ENCODE measurements at places on chromosomes 6 and 20.
A peak's percentile ranks its signal among the peaks of the same experiment; 100 is the strongest.

DNA sequence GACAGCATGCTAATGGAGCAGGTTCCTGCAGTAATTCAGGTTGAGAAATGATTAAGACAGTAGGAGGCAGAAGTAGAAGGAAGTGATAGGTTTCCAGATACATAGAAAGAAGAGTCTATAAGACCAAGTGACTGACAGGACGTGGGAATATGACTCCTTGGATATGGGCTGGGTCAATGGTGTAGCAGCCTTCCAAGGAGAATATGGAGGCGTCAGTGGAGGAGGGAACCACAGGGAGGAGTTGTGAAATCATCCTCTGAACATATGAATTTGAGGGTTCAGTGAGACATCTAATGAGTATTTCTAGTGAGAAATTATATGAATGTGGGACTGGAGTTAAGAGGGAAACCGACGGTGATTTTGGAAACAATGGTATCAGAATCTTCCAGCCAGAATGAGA is 43.3 kb downstream of the NUDT3 start:
- no peak overlapping the region for H3K27ac ChIP-seq
- H3K4me3 ChIP-seq, result no peak overlapping the region
- DNase-seq, result no peak
- no peaks in the 10 kb centered on the region for H3K36me3 ChIP-seq
- no peaks in the 10 kb centered on the region for H3K27me3 ChIP-seq
- H3K4me1 ChIP-seq, result peaks cover 4% of the 10 kb centered on the region

- H3K4me3 ChIP-seq, result no peak overlapping the region
- H3K4me1 ChIP-seq, result no peaks in the 10 kb centered on the region
- no peak overlapping the region for H3K27ac ChIP-seq
Observed at GRCh38 chr6:140002396-140003022, 628.1 kb upstream of the CITED2 start.

DNA sequence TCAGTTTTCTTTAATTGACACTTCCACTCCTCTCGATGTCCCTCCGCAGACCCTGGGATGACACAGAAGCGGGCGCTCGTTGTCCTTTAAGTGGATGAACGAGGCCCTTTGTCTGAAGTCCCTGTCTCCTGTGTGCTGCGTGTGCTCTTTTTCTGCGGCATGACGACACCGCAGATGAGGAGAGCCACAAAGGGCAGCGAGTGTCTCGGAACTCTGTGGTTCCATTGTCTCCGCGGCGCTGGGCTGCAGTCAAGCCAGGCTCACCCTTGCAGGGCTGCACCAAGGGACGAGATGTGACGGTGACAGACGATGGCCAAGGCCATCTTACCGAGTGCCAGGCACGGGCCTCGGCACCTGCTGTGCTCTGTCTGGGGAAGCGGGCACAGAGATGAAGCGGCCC is 10.6 kb downstream of the PRR18 start:
- DNase-seq, result no peak
- no peak overlapping the region for H3K4me3 ChIP-seq
- peaks cover 27% of the 10 kb centered on the region for H3K27me3 ChIP-seq
- H3K27ac ChIP-seq, result no peak overlapping the region
- no peaks in the 10 kb centered on the region for H3K4me1 ChIP-seq

- H3K27me3 ChIP-seq, result peaks cover 5% of the 10 kb centered on the region
- no peaks in the 10 kb centered on the region for H3K36me3 ChIP-seq
- no peak overlapping the region for H3K27ac ChIP-seq
- H3K4me1 ChIP-seq, result no peaks in the 10 kb centered on the region
- H3K4me3 ChIP-seq, result no peak overlapping the region
- no peak for DNase-seq
Observed at GRCh38 chr6:136144251-136145023, 105.7 kb downstream of the MTFR2 start.

DNA sequence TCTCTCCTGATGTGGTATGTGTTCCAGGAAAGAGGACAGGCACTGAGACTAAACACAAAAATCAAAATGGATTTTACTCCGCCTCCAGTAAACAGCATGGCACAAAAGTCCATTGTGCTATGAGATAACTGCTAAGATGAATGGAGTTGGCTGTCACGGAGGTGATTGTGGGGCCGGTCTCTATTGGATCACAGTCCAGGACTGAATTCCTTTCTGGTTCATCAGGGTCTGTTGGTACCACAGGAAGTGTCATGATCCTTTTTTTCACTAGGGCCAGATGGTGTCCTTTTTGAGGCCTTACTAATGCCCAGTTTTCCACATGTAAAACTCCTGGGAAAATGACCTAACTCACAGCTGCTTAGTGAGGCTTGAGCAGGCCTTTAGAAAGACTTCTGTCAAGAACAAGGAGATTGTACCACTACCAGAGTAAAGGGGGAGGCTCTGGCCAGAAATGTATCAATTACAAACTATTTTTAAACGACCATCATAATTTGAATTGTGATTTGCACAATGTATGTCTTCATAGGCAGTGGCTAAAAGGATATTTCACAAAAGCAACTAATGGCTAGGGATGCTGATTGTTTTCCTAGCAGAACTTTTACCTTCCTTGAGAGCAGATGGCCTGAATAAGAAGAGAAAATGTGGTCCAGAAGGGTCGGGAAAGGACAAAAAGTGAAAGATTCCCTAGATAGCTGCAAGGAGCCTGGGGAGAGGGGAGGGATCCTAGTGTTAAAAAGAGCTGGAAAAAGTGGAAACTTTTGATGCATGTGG is 192.2 kb upstream of the POU3F2 start:
- no peaks in the 10 kb centered on the region for H3K4me1 ChIP-seq
- no peak overlapping the region for H3K27ac ChIP-seq
- no peaks in the 10 kb centered on the region for H3K27me3 ChIP-seq
- H3K4me3 ChIP-seq, result no peak overlapping the region
- no peaks in the 10 kb centered on the region for H3K36me3 ChIP-seq
- no peak for DNase-seq

DNA sequence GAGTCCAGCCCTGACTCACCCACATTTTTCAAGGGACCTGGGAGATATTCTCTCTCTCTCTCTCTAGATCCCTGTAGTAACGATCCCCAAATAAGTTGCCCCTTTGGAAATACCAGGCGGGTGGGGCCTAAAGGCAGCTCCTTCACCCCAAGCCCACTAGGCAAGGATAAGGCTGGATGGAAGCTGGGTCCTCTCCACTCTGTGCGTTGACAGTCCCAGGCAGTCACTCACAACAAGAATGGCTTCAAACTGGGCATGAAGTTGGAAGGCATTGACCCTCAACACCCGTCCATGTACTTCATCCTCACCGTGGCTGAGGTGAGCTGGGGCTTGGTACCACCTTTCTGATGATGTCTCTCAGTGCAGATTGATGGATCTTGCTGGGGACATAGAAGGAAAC is 21.6 kb downstream of the L3MBTL1 start:
- H3K27me3 ChIP-seq, result no peaks in the 10 kb centered on the region
- DNase-seq, result no peak
- no peak overlapping the region for H3K27ac ChIP-seq
- H3K4me3 ChIP-seq, result no peak overlapping the region
- no peaks in the 10 kb centered on the region for H3K36me3 ChIP-seq
- H3K4me1 ChIP-seq, result no peaks in the 10 kb centered on the region

DNA sequence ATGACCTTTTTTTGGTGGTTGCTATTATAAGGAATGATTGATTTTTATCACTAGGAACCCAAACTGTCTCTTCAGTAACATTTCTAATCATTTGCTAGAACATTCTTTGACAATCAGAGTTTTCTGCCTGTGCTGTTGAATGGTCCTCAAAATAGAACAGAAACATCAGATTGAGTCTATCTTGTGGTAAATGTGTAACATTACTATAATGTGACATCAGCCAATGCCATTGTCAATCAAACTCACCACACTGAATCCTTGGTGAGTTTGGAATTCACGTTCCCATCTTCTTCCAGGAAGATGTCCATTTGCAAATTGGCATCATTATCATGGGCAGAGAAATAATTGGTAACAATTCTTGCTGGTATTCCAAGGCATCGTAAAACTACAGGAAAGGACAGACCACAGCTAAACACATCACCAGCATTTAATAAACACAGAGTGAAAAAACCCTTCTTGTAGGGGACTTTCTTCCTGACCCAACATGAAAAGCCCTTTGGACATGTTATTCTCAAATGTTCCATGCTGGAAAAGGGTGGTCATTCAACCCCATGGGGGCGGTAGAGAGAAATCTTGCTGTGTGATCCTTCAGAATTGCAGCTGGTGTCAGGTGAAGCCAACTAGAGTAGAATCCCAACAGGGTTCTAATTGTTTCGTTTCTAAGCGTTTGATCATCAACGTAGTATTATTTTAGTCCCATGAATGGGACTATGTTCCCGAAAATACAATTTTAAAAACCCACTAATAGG is 98.5 kb downstream of the F13A1 start:
- DNase-seq, result no peak
- H3K36me3 ChIP-seq, result no peaks in the 10 kb centered on the region
- H3K4me1 ChIP-seq, result no peaks in the 10 kb centered on the region
- H3K4me3 ChIP-seq, result no peak overlapping the region
- H3K27me3 ChIP-seq, result peaks cover 12% of the 10 kb centered on the region

- H3K4me3 ChIP-seq, result no peak overlapping the region
- peaks cover 49% of the 10 kb centered on the region for H3K36me3 ChIP-seq
- no peaks in the 10 kb centered on the region for H3K27me3 ChIP-seq
- no peak for DNase-seq
Observed at GRCh38 chr6:47593979-47594378, 104.4 kb upstream of the ADGRF4 start.

DNA sequence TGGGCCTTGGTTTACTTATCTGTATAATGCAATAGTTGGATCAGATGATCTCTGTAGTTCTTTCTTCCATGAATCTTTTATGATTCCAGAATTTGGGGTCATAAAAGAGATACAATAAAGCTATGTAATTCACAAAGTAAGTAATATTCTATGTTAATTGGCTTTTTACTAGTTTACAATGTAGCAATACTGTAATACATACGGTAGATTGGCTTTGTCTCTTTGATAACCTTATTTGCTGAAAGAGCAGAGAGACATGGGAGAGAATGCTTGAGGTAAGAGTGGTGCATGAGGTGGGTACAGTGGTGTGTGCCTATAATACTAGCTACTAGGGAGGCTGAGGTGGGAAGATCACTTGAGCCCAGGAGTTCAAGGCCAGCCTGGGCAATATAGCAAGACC is 14.7 kb downstream of the SPACA1 start:
- H3K27me3 ChIP-seq, result peaks cover 14% of the 10 kb centered on the region
- no peaks in the 10 kb centered on the region for H3K36me3 ChIP-seq
- no peak overlapping the region for H3K27ac ChIP-seq
- H3K4me3 ChIP-seq, result no peak overlapping the region
- no peaks in the 10 kb centered on the region for H3K4me1 ChIP-seq
- DNase-seq, result no peak

DNA sequence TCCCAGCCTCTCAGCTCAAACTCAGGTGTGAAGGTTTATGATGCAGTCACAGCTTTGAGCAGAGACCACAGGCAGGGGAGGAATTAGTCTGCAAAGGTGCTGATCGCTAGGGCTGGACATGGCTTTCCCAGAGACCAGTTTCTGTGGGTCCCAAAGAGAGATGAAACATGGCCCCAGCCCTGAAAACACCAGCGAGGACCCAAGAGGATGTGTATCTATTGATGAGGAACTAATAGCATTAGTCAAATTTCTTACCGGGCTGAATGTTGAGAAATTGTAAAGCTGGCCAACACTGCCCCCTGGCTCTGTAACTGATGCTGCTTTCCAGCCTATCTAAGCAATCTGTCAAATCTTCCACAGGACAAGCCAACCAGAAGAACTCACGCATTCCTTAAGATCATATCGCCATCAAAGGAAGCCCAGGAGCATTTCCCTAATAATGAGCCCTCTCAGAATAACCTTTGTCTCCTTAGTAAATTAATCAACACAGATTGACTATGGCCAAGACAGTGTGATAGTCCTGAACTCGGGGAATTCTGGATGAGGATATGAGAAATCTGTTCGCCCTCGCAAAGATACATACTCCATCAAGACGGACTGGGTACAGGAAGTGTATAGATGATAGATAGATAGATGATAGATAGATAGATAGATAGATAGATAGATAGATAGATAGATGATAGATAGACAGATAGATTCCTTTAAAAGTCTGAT is 7.8 kb upstream of the ACSS1 start:
- peak; percentile 75 for DNase-seq
- peaks cover 2% of the 10 kb centered on the region for H3K4me1 ChIP-seq
- H3K36me3 ChIP-seq, result no peaks in the 10 kb centered on the region
- H3K27me3 ChIP-seq, result peaks cover 13% of the 10 kb centered on the region
- no peak overlapping the region for H3K4me3 ChIP-seq
- H3K27ac ChIP-seq, result no peak overlapping the region

GRCh38 chr20:2698912-2699311 is 6.3 kb downstream of the EBF4 start:
- H3K27me3 ChIP-seq, result peaks cover 31% of the 10 kb centered on the region
- H3K36me3 ChIP-seq, result no peaks in the 10 kb centered on the region
- DNase-seq, result no peak
- H3K4me3 ChIP-seq, result no peak overlapping the region
- no peak overlapping the region for H3K27ac ChIP-seq

GRCh38 chr20:50491926-50492634 is 18.1 kb upstream of the PTPN1 start:
- DNase-seq, result no peak
- H3K36me3 ChIP-seq, result no peaks in the 10 kb centered on the region
- no peak overlapping the region for H3K4me3 ChIP-seq
- peaks cover 38% of the 10 kb centered on the region for H3K4me1 ChIP-seq
- peak overlapping the region; percentile 88 for H3K27ac ChIP-seq

DNA sequence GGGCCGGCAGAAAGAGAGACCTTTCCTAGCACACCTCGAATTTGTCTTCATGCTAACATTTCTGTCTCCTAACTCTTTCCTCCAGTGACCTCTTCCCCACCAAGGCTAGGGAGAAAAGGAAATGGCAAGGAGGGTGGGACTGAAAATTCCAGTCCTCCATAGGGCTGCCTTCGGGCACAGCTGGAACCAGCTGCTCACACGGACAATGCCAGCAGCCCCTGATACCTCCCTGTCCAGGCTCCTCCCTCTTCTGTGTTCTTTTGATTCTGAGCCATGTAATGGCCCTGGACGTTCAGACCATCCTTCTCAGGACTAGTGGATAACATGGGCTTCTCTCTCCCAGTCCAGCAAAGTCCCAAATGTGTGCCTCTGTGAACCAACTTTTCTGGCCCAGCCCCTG is 29.1 kb upstream of the PHACTR3 start:
- DNase-seq, result no peak
- H3K4me1 ChIP-seq, result no peaks in the 10 kb centered on the region

GRCh38 chr20:59323731-59324130 is 23.3 kb downstream of the EDN3 start:
- no peaks in the 10 kb centered on the region for H3K27me3 ChIP-seq
- H3K27ac ChIP-seq, result no peak overlapping the region
- H3K36me3 ChIP-seq, result no peaks in the 10 kb centered on the region
- H3K4me3 ChIP-seq, result no peak overlapping the region
- no peak for DNase-seq
- no peaks in the 10 kb centered on the region for H3K4me1 ChIP-seq
